SW 1271 (cell line): ENCODE measurements at places on chromosomes 4 and X.

DNA sequence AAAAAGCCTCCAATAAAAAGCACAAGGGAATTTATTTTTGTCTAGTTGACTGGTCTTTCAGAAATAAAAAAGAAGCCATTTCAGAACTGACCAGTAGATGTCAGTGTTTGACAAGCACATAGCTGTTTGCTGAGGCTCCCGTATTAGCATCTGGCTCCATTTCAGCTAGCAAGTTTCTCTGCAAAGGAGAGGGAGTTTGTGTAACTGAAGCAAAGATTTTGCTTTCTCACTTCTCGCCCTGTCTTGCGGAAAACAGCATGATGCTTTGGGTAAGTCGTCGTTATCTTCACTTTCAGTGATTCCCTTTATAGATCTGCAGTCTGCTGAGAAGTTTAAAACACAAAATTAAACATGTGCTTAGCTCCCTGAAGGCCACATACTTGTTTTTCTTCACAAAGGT lies 85.5 kb downstream of the CT47B1 start:
- DNase-seq, result no peak

- no peak for DNase-seq
These were observed 430.5 kb upstream of the TRAM1L1 start for GRCh38 chr4:117515921-117516320.

DNA sequence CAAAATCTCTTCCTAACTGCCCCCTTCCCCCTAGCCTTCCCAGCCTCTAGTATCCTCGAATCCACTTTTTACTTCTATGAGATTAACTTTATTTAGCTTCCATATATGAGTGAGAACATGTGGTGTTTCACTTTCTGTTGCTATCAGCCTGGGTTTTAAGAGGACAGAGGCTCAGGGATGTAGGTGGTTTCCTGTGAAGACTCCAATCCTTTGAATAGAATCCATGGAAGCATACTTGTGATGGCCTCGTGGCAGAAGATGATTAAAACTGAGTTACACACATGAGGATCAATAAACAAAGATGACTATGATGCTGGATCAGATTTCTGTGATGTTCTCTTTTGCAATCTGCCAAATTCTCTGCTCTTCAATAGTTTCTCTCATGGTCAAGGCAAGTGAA lies 29.8 kb downstream of the CD99L2 start:
- no peak for DNase-seq

DNA sequence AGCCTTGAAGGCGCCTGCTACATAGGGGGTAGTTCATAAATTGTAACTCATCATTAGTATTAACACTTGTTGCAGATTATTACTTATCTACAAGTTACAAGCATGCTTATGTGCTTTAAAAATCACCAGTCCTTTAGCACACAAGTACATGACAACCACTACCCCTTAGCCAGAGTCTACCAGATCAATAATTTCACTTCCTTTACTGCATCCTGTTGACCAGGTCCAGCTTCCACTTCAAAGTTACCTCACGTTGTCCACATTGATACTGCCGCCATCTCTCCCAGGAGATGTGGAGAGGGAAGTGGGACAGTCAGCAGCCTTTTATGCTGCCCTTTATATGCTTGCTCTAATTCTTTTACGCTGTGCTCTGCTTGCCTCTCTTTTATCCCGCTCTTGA lies 231.3 kb upstream of the CXXC4 start:
- DNase-seq, result no peak
